ENCODE measurements at places on chromosomes 2 and 18.
A peak's percentile ranks its signal among the peaks of the same experiment; 100 is the strongest.

- DNase-seq, result no peak
These were observed 102.9 kb downstream of the OSR1 start for GRCh38 chr2:19255481-19255880.

- no peak for DNase-seq
These were observed 745.6 kb upstream of the RAB6C start for GRCh38 chr2:129233751-129234406.

DNA sequence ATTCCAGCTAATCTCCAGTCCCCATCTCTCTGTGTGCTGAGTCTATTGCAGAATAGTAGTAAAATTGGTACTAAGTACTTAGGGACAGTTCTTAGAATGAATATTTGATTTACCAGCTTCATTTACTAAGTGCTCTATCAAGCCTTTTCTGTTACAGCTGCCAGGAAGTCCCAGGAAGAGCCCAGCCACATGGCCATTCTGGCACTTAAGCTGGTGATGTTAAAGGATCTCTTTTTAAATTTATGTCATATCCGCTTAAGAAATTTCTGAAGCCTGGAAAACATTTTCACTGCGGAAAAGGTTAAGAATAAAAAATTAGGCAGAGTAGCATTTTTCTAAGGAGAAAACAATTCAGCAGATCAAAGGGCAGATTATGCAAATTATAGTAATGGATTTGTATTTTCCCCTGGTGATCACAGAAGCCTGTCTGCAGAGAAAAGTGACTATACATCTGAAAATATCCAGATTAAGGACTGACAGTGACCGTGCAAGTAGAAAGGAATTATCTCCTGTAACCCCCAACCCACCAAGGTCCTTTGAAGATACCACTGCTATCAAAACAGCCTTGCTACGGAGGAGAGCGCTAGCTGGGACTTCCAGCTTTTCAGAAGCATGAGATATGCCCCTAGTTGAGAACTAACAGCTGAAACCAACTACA lies 260.8 kb downstream of the SH3BP4 start:
- DNase-seq, result no peak

DNA sequence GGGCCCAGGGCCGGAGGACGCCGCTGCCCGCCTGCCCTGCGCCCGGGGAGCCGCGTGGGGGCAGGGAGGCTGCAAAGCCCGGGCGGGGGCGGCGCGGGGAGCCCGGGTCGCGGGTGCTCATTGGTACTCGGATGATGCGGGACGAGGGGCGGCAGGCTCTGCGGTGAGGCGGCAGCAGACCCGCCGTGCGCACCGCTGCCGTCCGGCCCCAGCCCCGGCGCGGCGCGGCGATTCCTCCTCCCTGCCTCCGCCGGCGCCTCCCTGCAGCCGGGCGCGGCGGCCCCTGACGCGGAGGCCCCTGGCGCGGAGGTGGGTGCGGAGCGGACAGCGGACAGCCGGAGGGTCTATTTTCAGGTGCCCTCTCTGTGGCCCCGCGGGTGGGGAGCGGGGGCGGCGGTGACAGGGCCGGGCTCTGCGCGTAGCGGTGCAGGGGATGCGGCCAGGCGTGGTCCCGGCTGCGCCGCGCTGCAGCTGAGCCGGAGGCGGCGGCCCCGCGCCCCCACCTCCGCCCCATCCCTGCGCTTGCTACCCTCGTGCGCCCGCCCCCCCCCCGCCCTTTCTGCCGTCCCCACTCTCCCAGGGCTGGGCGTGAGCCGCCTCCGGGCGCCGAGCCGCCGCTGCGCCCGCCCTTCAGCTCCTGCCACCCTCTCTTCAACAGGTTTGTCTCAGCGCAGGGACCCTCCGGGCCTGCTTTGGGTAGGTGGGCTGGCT lies 640 bp downstream of the SPTBN1 start:
- DNase-seq, result no peak

- no peak for DNase-seq
These were observed 40.6 kb downstream of the SPC25 start for GRCh38 chr2:168849610-168850009.

DNA sequence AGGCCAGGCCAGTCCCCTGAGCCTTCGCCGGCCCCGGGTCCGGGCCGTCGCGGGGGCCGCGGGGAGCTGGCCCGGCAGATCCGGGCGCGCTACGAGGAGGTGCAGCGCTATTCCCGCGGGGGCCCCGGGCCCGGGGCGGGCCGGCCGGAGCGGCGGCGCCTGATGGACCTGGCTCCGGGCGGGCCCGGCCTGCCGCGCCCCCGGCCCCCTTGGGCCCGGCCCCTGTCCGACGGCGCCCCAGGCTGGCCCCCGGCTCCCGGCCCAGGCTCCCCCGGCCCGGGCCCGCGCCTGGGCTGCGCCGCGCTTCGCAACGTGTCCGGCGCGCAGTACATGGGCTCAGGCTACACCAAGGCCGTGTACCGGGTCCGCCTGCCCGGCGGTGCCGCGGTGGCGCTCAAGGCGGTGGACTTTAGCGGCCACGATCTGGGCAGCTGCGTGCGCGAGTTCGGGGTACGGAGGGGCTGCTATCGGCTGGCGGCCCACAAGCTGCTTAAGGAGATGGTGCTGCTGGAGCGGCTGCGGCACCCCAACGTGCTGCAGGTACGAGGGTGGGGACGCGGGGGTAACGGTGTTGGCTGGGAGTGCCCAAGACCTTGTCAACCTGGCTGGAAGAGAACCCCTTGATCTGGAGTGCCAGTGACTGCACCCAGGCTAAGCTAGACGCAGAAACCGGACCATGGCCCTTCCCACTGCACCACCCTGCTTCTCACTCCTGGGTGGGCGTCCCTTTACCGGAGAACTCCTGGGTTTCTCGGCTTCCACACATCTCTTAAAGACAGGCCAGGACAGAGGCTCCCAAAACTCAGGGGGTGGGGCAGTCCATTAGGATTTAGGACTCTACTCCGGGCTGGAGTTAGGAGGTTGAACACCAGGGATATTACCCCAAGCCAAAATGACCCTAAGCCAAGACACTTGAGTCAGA lies 739 bp downstream of the PKDCC start:
- no peak for DNase-seq

DNA sequence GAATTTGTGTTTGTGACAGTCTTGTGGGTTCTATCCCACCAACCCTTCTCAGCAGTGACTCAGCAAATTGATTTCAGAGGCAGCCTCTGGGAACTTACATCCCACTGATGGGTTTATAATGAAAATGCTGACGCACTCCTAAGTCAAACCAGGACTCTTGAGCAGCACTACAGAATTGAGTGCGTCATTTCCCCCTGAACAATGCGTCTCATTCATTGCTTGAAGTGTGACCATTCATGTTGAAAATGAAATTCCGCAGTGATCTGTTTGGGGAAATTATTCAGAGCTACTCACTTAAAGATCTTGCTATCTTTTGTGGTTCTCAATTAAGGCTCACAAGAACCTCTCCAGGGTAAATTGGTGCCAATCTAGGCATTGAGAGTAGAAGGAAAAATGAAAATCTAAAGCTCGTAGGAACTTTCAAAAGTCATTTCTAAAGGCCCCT lies 417.7 kb upstream of the SLC14A2 start:
- DNase-seq, result peak; percentile 74

DNA sequence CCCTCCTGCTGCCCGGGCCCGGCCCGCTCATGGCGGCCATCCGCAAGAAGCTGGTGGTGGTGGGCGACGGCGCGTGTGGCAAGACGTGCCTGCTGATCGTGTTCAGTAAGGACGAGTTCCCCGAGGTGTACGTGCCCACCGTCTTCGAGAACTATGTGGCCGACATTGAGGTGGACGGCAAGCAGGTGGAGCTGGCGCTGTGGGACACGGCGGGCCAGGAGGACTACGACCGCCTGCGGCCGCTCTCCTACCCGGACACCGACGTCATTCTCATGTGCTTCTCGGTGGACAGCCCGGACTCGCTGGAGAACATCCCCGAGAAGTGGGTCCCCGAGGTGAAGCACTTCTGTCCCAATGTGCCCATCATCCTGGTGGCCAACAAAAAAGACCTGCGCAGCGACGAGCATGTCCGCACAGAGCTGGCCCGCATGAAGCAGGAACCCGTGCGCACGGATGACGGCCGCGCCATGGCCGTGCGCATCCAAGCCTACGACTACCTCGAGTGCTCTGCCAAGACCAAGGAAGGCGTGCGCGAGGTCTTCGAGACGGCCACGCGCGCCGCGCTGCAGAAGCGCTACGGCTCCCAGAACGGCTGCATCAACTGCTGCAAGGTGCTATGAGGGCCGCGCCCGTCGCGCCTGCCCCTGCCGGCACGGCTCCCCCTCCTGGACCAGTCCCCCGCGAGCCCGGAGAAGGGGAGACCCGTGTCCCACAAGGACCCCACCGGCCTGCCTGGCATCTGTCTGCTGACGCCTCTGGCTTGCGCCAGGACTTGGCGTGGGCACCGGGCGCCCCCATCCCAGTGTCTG lies 767 bp downstream of the RHOB start:
- no peak for DNase-seq

GRCh38 chr2:40038646-40039045 lies 259.6 kb upstream of the THUMPD2 start:
- no peak for DNase-seq

DNA sequence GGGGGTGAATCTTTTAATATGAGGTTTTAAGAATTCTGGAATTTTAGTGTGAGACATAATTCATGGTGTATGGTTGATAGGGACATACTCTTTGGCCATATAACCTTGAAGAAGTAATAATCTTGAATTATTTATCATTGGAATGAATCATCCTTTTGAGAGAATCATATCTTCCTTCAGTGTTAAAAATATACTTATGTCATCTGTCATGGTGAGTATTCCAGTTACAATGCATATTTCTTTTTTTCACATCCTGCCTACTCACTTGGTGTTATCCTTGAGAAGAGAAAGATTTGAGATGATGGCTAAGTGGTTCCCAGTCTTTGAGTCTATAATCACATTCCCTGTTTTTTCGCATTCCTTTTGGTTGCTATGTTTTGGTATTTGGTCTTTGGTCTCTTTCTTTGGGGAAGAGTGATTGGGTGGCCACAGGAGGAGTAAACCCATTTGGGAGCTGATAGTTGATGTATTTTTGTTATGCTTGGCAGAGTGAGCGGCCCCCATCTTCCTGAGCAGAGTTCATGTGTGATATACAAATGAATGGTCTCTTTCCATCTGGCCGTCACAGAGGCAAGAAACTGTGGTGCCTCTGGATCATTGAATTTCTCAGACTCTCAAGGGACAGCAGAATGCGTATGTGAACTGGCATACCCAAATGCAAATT lies 21.6 kb downstream of the ASAP2 start:
- no peak for DNase-seq

DNA sequence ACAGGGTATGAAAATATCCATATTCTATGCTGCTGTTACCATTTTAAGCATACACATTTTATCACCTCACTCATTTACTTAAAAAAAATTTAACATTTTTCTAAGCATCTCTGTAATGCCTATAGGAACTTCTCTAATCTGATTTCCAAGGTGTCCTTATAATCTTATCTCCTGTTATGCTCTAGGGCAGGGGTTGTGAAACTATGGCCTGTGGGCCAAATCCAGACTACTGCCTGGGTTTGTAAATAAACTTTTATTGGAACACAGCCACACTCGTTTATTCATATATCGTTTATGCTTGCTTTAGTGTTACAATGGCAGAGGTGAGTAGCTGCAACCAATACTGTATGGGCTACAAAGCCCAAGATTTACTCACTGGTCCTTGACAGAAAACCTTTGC lies 151.6 kb downstream of the RAPGEF4 start:
- DNase-seq, result no peak

- DNase-seq, result no peak
These were observed 333.3 kb downstream of the PLCL1 start for GRCh38 chr2:198137733-198138132.

DNA sequence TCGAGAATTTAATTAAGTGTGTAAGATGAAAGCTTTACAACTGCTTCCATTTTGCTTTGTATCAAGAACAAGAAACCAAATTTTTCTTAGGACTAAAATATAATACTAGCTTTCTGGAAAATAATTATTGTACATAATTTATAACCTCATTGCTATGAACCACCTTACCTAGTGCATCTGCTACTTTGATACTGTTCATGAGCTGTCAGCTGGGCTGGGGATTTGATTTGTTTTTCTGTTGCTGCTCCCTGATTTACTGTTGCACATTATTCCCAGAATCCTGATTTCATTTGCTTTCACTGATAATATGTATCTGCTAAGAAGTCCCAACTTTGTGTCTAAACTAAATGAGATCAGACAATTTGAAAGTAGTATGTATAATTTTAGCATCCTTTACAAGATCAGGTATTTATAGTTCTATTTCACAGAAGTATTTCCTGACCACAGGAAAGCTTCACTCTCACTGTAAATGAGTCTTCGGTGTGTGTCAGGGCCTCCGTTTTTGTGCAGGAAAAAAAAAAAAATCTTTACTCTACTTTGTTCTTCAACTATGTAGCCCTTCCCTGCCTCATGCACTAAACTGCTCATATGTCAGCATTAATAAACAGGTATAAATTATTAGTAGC lies 105.6 kb upstream of the CCDC150 start:
- DNase-seq, result no peak

GRCh38 chr2:105373895-105374401 lies 24.9 kb downstream of the FHL2 start:
- DNase-seq, result no peak

GRCh38 chr2:24012521-24013188 lies 2.8 kb downstream of the MFSD2B start:
- DNase-seq, result no peak

DNA sequence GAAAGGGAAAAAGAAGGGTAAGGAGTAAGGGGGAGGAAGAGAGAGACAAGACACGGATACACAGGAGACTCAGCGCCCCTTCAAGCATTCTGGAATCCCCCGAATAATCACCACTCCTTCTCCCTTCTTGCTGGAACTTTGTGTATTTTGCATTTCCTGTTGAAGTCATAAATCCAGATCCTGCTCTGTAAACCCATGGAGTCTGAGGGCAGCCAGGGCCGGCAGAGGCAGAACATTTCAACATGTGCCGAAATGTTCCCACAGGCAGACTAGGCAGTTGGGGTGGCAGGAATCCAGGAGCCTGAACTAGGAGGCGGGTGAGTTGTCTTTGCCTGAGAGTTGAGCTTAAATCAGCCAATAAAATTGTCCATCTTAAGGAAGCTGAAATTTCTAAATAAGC lies 193.1 kb downstream of the SH3RF3 start:
- DNase-seq, result no peak

All from NCI-H460 (cell line).